ENCODE measurements at places on chromosomes 5 and 9. TPM values are rescaled to one million over a fixed set of nuclear protein-coding genes. Genes with fewer than 3 reads are reported as not detected.

Gene NPDC1
- 16.0 TPM for total RNA-seq

- no peak for DNase-seq
Observed at GRCh38 chr5:175773534-175774070, 97.8 kb upstream of the CPLX2 start.

- DNase-seq = no peak
Observed at GRCh38 chr5:150209099-150209635, 19.3 kb downstream of the SLC6A7 start.

DNA sequence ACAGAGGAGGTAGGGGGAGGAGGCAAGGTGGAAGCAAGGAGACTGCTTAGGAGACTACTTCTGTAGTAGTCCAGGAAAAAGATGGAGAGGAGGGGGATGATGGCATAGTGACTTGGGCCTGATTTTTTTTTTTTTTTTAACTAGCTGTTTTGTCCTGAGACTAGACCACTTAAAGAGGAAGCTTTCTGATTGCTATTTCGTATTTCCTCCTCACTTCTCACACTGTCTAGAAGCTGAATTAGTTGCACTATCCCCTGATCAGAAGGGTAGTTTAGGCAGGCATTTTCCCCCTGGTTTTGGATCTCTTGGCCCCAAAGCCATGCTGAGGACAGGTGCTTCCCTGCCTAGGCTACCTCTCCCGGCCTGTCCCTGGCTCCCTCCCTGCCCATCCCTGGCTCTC is 14.9 kb downstream of the LARP1 start:
- no peak for DNase-seq

GRCh38 chr5:54518146-54518817 is 723 bp downstream of the SNX18 start:
- peak; percentile 69 for DNase-seq

- DNase-seq = no peak
Observed at GRCh38 chr5:97986069-97986468, 787.4 kb upstream of the RGMB start.

DNA sequence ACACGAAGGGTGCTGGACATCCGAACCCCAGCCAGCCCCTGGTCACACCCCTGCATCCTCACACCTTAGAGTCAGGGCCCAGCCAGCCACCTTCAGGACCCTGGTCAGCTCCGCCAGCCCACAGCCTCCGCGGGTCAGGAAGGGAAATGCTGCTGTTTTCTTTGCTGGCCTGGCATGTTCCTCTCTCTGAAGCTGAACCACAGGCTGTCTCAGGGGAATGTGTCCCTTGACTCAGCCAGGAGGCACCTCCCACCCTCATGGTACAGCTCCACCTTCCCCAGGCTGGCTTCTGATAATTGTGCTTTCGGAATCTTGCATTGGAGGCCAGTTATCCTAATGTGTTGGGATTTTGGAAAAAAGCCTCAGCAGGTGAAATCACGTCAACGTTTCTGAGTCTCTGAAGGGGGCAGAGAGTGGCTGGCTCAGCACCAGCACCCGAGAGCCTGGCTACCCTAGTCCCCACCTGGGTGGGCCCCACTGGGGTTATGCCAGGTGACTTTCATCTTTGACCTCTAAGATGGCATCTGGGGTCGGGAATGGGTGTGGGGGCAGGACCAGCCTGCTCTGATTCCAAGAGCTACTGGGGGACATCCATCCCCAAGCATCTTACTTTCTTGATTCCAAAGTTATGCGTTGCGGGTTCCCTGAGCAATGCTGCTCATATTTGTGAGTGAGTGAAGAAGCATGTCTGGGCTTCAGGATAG is 9.8 kb upstream of the OLFM1 start:
- no peak for DNase-seq

- DNase-seq = no peak
Observed at GRCh38 chr5:82912462-82912861, 164.7 kb downstream of the TMEM167A start.

- DNase-seq = no peak
Observed at GRCh38 chr9:76200315-76200714, 193.9 kb downstream of the RFK start.

DNA sequence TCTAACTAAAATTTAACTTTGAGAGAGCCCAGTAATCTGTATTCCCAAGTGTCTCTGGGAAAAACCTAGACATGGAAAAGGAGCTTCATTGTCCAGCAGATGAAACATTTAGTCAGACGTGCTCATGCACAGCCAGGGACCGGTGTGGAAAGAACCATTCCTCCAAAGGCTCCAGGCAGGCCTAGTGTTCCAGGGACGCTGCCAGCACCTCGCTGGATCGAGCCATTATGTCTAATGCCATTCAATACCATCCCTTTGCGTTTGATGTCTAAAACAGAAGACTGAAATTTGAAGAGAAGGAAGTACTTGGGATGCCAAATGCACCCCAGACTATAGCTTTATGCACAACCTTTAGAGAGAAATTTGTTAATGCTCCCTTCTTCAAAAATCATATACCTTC is 1.4 kb upstream of the CHSY3 start:
- DNase-seq = no peak

DNA sequence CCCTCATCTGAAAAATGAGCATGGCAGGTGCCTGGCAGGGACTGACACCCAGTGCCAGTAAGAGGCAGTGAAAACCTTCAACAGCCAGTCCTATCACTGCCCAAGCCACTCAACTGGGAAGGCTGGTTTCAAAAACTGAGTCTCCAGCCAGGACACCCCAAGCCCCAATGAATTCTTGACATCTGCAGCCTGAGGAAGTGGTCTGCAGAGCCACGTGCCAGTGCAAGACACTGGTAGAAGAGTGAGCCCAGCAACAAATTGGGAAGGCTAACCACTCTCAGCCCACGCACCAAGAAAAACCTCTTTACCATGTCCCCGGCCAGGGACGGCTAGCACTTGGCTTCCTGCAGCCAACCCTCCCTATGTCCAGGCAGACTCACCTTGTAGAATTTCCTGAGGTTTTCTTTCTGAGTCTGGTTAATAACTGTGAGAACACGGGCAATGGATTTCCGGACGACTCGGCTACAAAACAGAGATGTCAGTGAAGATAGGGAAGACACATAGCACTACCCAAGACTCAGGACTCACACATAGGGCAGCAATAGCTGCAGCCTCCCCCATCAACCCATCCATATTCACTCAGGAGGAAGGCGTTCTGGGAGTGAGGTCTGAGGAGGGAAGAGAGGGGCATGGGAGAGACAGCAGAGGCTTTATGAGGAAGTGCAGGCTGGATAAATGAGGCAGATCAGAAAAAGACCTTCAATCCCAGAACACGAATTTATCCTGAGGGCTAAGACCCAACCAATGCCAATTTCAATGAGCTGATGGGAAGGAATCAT is 1.8 kb downstream of the RPL35 start:
- DNase-seq = no peak

DNA sequence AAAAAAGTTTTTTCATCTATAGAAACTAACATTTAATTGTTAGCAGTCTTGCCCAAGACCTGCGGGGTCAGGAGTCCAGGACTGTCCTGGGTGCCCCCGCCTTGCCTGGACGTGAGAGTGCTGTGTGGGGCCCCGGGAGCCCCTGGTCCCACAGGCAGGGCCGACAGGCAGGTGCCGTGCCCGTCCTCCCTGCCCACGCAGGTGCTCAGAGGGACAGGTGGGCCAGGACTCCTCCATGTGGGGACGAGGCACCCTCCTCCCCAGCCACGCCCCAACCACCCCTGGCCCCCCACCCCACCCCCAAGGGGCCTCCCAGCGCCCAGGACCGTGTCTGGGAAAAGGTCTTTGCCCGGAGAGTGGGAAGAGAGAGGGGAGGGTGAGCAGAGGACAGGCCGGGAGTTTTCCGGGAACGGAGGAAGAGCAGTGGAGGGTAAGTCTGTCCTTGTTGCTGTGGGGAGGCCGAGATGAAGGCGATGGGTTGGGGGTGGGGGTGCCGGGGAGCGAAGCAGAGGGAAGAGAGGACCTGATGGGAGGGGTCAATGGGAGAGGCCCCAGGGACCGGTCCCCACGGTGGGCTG is 2.7 kb upstream of the LCN12 start:
- DNase-seq = no peak

DNA sequence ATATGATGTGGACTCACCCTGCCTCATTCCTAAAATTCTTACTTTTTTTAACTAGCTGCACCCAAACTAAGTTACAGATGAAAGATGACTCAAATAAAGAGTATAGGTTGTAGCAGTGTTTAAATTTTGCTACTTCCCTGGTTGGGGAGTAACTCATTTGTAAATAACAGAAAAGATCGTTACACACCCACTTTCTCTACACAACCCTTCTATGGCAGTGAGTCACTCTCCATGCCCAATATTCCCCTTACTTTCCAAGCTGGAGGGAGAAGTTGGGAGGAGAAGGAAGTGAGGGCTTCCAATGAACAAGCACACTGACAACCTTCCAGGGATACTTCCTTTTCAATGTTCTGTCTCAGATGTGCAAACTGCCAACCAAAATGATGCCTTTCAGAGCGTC is 1.9 kb downstream of the RASEF start:
- DNase-seq = no peak

Measured in CD4-positive, alpha-beta T cell (primary cell).